ENCODE measurements at places on chromosomes 5 and 9.

DNA sequence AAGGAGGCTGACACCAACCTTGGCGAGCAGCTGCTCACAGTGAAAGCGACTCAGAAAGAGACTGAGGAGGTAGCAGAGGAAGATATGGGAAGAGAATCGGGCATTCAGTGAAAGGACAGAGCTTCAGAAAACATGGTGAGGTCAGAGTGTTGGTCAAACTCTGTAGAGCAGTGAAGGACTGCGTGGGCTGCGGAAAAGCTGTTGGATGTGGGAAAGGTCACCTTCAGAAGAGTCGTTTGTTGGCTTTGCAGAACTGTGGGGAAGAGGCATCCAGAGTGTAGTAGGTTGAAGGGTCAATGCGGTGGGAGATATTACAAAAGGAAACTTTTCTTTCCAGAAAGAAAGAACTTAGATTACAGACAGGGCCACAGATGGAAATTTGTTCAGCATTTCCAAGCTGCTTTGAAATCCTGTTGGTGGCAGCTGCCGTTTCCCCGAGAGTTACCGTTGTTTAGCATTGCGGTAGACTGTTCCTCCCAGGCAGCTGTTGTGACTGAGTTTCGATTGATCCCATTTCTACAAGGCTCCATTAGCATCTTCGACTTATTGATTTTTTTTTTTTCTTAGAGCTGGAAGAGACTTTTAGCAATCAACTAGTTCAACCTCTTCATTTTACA lies 58.3 kb upstream of the AFAP1L1 start:
- no peak for DNase-seq

DNA sequence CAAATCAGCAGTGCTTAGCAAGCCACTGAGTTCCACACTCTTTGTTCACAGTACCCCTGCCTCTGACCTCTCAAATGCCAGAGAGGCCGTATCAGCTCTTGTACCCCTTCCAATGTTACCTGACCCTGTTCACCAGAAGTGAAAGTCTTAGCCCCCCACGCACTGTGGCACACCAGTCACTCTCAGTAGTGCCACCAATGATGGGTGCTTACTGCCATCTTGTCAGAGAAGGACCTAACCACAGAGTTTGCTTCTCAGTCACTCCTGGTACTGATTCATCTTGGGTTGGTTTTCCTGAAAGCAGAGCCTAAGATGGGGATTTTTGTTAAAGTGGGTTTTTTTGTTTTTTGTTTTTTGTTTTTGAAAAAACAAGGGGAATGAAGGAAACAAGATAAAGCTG lies 28.8 kb upstream of the PANK3 start:
- DNase-seq = no peak

DNA sequence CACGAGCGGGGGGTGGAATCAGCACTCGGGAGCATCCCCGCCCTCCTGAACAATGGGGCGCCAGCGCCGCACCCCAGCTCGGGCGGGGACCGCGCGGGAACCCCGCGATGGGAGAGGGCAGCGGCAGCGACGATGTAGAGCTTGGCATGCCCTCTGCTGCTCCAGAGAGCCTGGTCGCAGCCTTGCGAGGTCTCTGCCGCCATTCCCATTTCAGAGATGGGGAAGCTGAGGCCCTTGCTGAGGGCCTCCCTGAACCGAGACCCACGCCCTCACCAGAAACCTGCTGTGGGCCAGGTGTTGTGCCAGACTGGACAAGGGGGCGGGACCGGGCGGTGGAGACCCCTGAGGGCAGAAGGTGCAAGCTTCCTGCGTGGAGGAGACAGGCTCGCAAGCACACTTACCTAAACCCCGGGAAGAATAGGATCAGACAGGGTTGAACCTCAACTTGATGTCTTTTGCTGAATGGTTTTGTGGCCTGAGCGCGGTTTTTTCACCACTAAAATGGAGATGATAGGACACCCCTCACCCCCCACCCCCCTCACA lies 647 bp upstream of the MEGF9 start:
- no peak for DNase-seq

- no peak for DNase-seq
Observed at GRCh38 chr5:65338606-65339151, 143.0 kb downstream of the ADAMTS6 start.

GRCh38 chr5:105954341-105954740 lies 1716.4 kb downstream of the EFNA5 start:
- no peak for DNase-seq

GRCh38 chr5:116272281-116272941 lies 187.6 kb downstream of the COMMD10 start:
- no peak for DNase-seq

- DNase-seq = no peak
Observed at GRCh38 chr5:27876071-27876470, 837.7 kb upstream of the CDH9 start.

DNA sequence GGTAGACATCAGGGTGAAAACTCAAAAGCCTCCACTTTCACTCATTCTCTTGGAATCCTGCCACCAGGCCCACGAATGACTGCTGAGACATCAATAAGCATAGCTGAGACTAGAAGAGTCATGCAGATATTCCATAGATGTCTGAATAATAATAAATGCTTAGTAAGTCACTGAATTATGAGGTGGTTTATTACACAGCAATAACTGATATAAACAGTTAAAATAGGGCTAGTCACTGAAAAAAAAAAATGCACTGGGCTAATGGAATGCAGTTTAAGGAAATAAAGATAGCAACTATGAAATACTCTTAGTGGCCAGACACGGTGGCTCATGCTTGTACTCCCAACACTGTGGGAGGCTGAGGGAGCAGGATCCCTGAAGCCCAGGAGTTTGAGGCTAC lies 262.8 kb upstream of the CDH6 start:
- DNase-seq = no peak

DNA sequence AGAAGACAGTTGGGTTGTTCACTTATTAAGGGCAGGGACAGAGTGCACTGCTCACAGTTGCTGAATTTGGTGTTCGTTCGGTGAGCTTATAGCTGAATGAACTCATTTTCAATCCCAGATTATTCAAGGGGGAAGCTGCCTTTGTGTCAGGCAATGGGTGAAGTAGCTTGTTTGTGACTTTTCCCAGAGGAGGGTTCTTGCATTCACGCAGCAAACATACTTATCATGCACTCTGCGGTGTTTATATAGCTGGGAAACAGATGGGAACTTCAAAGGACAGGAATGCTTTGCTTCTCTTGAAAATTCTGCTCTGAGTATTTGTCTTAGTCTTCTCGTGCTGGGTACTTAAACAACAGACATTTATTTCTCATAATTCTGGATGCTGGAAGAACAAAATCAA lies 64.7 kb upstream of the ABCA1 start:
- DNase-seq = no peak

DNA sequence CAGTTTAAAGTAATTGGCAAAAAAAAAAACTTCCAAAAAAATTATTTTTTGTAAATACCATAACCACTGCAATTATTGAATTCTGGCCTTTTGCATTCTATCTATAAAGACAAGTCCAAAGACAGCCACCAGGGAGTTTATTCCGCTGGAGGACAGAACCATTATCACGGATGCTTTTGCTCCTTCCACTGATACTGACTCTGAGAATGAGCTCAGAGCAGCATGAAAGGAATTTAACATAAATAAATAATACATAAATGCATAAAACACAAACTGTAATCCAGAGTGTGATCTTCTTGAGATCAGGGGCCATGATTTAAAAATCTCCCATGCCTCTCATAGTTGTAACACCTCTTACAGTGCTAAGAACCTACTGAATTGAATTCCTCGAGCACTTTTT lies 264.8 kb downstream of the ARRDC3 start:
- no peak for DNase-seq

DNA sequence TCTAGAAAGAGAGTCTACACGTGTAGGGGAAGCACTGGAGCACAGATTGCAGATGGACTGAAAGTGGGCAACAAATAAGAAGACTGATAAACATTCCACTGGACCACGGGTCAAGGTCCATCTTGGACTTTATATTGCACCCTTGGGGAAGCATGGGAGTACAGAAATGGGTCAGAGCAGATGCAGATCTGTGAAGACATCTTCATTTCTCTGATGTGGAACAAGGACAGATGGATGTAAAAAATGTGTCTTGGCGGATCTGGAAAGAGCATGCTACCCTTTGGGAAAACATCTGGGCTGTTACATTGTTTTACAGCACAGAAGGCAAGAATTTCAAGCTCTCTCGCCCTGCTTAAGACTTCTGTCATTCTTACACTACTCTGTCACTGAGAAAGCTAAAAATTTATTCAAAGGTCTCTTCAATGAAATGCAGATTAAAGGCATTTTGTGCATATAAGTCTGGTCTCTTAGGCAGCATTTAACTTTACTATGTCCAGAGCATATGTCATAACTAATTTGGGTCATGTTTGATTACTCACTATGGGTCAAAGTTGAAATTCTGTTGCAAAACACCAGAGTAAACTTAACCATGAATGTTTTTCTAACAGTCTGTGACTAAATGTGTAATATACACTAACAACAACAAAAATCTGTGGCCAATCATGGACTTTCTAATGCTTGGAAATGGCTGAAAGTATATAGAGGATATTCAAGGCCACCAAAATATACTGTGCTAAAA lies 756.4 kb upstream of the DMAC1 start:
- no peak for DNase-seq

GRCh38 chr9:132201780-132202703 lies 40.2 kb downstream of the NTNG2 start:
- DNase-seq = no peak

- no peak for DNase-seq
Observed at GRCh38 chr5:44385291-44385900, 3.8 kb downstream of the FGF10 start.

DNA sequence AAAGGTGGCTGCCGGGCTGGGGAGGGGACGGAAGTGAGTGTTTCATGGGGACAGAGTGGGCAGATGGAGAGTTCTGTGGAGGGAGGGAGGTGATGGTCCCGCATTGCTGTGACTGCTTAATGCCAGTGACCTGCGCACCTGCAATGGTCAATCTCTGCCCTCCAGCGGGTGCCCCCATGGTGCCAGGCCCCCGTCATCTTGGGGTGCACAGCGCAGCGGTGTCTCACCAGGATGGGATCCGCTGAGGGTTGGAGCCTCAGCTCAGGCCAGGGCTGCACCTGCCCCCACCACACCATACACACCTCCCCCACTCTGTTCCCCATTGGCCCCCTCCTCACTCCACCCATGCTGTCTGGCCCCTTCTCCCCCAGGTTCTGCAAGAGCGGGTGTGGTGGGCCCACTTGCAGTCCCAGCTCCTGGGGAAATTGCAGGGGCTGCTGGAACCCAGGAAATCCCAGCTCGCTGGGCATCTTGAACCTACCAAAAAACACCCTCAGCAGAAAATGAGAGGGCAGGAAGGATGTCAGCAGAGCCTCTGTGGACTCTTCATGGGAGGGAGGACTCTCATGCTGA lies 12.1 kb upstream of the CAMSAP1 start:
- DNase-seq = no peak

DNA sequence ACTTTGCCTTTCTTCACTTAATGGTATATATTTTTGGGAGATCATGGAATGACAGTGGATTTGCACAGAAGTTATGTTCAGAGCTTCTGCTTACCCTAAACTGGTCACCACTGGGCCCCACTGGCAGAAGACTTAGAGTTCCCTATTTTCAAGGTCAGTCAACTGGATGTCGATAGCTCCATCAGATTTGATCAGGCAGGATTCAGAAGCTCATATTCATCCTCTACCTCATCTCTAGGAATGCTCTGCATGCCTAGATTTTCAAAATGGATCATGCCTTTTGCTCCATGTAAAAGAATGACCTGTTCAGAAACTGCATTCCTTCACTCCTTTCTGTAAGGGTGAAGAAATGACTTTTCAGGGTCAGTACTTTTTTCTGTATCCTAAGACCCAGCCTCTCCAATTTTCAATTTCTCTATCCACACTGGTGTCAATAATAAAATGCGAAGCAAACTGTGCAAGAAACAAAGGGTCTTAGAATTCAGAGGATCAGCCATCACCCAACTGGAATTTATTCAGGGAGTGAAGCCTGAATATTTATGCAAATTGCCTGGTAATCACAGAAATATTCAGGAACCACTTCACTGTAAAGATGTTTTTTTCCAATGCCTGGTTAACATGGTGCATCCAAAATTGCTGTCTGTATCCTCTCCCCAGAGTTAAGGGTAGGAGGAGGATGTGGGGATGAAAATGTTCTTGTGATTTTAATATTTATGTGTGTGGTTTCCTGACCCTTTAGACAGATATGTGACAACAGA lies 125.4 kb downstream of the DOCK2 start:
- no peak for DNase-seq

- no peak for DNase-seq
Observed at GRCh38 chr9:136995362-136995761, 1.0 kb downstream of the CLIC3 start.

DNA sequence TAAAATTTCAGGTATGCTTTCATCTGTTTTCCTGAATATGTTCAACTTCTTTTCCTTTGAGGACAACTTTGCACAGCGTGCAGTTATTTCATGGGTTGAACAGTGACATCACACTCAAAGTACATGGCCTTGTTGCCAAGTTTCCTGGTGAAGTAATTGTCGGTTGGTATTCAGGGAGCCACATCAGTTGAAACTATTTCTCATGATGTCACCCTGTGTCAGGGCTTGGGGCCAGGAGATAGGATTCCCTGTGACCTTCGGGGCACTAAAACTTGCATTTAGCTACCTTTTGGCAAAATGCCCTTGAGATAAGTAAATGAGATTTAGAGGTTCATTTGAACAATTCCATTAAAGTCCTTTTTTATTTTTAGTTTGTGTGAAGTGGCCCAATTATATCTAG lies 383.9 kb downstream of the SH3GL2 start:
- DNase-seq = no peak

DNA sequence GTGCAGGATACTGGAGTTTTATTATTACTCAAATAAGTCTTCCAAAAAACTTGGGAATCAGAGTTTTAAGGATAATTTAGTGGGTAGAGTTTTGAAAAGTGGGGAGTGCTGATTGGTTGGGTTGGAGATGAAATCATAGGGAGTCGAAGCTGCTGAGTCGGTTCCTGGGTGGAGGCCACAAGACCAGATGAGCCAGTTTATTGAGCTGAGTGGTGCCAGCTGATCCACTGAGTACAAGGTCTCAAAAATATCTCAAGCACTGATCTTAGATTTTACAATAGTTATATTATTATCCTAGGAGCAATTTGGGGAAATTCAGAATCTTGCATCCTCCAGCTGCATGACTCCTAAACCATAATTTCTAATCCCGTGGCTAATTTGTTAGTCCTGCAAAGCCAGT lies 804.9 kb upstream of the SEMA6A start:
- DNase-seq = no peak

- DNase-seq = no peak
Observed at GRCh38 chr5:155934964-155935363, 392.0 kb upstream of the SGCD start.

- no peak for DNase-seq
Observed at GRCh38 chr5:100746730-100747129, 156.4 kb downstream of the ST8SIA4 start.

GRCh38 chr9:137409515-137409914 lies 13.4 kb downstream of the EXD3 start:
- DNase-seq = no peak

Data from stimulated activated CD8-positive, alpha-beta memory T cell treated with anti-CD3 and anti-CD28 coated beads, Interleukin-7, amount 100 ng/mL, for 1 hour (primary cell).